ENCODE measurements at places on chromosomes 3 and 15.

DNA sequence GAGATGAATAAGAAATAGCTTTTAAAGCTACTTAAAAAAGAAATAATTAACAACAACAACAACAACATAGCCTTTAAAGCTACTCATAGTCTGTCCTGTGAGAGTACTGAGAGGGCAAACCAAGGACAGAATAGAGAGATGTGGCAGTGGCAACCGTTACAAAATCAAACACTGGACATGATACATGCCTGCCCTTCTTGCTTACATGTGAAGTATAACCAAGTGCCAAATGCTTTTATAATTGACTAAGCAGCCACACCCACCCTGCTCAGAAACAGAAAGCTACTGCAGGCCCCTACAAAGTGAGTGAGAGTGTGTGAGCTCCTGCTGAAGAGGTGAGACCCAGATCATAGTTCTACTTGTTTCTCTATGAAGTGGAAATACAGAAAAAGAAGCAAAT is 38.4 kb downstream of the NDUFB4 start:
- no peak for DNase-seq

DNA sequence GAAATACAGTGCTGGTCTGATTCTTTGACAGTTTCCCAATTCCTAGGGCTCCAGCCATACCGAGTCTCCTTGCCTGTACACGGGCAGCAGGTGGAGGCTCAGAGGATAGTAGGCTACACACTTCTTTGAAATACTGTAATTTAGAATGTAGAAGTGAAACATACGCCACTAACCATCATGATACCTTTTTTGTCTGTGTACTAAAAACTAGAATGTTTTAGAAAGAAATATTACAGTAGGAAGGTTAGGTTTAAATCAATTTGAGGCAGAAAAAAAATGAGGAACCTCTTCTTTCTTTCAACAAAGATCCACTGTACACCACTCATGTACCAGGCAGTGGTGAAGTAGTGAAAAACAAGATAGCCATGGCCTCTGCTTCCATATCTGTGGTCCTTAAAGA is 354.7 kb downstream of the MCTP2 start:
- DNase-seq = no peak

GRCh38 chr15:39094116-39094515 is 486.8 kb upstream of the THBS1 start:
- DNase-seq = no peak

- no peak for DNase-seq
These were observed 253.3 kb downstream of the TBC1D5 start for GRCh38 chr3:17489139-17489538.

- DNase-seq = peak; percentile 51
These were observed 50.4 kb downstream of the IL12A start for GRCh38 chr3:160038862-160039562.

GRCh38 chr15:100215843-100216169 is 126.0 kb downstream of the ADAMTS17 start:
- no peak for DNase-seq

- no peak for DNase-seq
These were observed 22.2 kb upstream of the FGD5 start for GRCh38 chr3:14796403-14797077.

DNA sequence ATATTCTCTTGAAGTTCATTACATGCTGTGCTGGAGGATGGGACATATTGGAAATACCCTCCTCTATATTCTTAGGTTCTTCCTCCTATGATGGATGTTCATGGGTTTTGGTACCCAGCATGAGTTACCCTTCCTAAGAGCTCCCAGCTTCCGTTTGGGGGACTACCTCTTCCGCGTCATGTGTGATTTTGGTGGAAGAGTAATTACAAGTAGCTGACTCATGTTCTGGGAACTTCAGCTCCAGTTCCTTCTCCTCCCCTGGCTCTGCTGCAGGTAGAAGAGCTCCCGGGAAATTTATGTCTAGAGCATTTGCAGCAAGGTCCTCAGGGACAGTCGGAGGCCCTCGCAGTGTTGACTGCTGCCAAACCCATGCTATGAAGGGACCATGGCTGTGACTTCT is 208.8 kb upstream of the IL12A start:
- DNase-seq = no peak

GRCh38 chr15:40040293-40040635 is 1.3 kb upstream of the SRP14 start:
- no peak for DNase-seq

GRCh38 chr3:23435318-23435717 is 232.2 kb downstream of the UBE2E2 start:
- no peak for DNase-seq

GRCh38 chr3:149452036-149452435 is 22.5 kb upstream of the TM4SF4 start:
- DNase-seq = no peak

DNA sequence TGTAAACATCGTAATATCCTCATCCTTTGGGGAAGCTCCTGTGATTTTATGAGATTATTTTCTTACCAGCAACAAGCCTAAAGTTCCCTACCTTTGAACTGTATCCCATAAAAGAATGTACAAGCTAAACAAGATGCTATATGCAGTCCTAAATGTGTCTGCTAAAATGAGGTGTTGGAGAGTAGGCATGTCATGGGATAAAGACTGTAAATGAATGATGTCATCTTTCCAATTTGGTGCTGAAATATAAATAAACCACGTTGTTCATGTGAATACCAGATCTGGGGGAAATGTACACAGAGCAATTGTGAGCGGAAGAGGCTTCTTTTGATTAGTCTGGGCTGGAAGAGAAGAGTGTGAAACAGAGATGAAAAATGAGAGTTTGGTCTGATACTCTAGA is 214.9 kb upstream of the WNT5A start:
- DNase-seq = no peak

GRCh38 chr3:168066882-168067281 is 28.8 kb downstream of the GOLIM4 start:
- no peak for DNase-seq

- no peak for DNase-seq
These were observed 114.5 kb upstream of the SPATA16 start for GRCh38 chr3:173255555-173255954.

DNA sequence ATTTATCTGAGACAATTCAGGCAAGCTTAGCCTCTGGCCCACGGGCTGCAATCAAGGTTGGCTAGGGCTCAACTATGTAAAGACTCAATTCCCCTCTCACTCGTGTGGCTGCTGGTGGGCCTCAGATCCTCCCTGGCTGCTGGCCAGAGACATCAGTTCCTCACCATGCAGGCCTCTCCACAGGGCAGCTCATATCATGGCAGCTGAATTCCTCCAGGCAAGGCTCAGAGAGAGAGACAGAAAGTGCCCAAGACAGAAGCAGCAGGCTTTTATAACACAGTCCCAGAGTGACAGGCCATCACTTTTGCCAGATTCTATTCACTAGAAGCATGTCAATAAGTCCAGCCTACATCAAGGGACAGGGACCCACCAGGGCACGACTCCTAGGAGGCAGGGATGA is 63.2 kb downstream of the XXYLT1 start:
- DNase-seq = no peak

GRCh38 chr3:189635339-189635738 is 4.2 kb downstream of the TP63 start:
- no peak for DNase-seq

- DNase-seq = no peak
These were observed 7.2 kb downstream of the MESP2 start for GRCh38 chr15:89783111-89783860.

DNA sequence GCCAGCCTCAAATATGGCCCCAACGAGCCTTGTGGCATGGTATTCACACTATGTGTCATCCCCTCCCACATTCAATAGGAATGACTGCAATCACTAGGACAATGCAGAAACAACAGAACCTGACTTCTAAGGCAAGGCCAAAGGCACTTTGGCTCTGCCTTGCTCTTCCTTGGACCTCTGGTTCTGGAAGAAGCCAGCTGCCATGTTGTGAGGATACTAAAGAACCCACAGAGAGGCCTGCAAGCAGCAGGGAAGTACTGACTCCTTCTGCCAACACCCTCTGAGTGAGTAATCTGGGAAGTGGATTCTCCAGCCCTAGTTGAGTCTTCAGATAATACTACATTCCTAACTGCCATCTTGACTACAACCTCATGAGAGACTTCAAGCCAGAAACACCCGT is 64.7 kb downstream of the ADAMTS9 start:
- no peak for DNase-seq

- no peak for DNase-seq
These were observed 409.8 kb downstream of the ROBO2 start for GRCh38 chr3:77449459-77450350.

DNA sequence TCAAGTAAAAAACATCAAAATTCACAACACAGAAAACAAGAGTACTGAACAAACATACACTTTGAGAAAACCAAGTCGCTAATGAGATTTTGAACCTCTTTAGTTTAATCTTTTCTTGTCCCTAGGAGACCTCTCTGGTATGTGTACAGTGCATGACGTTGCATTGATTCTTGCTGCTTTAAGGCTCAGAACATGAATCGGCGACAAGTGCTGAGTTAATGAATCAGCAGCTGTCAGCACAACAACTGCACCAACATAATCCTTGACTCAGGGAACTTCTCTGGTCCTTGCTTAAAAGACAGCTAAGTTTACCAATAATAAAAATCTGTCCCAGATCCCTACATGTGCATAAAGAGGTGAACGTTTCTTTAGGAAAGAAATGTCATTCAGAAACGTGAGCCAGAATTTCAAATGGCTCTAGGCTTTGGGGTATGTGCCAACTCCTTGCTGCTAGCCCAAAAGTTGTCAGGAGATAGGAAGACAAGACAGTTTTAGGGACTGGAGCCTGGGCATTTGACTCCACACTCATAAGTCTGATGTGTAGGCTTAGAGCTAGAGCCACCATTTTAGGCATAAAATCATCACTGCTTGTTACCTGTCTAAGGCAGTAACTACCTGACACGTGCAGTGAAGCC is 86.9 kb downstream of the IL5RA start:
- no peak for DNase-seq

GRCh38 chr3:30914696-30915095 is 20.2 kb upstream of the GADL1 start:
- no peak for DNase-seq

DNA sequence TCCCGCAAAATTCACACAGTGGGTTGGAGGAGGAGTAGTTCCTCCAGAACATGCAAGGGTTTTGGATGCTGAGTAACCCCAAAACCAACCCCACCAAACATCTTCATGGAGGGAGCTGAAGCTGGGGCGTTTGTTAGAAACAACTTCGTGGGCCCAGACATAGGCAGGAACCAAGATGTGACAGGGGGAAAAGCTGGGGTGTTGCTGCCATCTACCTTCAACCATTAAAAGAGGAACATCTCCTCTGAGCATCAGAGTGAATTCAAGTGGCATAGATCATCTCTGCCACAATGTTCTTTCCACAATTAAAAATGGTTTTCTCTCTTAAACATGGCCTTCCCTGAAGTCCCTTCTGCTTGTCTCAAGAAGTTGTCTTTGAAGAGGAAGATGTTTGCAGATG is 20.5 kb downstream of the SIDT1 start:
- no peak for DNase-seq

DNA sequence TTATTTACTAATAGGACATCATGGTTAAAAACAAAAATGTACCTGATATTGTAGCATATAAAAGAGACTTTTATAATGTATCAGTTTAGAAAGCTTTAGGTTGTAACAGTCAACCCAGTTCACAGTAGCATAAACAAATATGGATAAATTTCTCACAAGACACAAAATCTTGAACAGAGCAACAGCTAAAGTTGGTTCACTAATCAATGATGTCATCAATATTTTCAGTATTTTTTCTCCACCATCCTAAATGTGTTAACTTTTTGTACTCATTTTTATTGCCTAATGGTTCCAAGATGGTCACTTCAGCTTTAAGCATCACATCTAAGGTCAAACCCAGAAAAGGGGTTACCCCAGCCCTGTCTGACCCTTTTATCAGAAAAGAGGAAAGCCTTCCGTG is 21.2 kb upstream of the NRG4 start:
- DNase-seq = no peak

DNA sequence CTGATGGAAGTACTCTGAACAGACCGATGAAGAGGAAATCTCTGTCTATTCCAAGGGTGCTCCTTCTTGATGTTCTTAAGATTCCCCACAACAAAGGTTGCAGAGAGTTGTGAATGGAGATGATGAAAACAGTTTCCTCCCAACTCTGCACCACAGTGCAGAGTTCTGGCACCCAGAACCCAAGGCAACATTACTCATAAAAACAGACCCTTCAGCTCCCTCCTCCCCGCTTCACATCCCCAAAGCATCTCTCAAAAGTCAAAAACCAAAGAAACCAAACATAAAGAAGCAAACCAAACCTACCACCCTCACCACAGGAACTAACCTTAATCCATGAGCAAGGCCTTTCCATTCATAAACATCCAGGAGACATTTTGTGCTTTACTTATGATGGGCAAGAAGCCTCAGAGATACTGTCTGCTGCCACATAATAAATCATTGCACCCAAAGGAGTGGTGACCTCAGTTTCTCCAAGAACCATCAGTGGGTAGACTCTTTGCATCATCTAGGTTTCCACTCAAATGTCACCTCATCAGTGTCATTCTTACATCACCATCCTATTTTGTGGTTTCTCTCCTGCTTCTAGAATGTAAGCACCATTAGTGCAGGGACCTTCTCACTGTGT is 13.2 kb downstream of the PCOLCE2 start:
- DNase-seq = no peak

GRCh38 chr15:63488398-63488960 is 15.9 kb upstream of the USP3 start:
- no peak for DNase-seq

DNA sequence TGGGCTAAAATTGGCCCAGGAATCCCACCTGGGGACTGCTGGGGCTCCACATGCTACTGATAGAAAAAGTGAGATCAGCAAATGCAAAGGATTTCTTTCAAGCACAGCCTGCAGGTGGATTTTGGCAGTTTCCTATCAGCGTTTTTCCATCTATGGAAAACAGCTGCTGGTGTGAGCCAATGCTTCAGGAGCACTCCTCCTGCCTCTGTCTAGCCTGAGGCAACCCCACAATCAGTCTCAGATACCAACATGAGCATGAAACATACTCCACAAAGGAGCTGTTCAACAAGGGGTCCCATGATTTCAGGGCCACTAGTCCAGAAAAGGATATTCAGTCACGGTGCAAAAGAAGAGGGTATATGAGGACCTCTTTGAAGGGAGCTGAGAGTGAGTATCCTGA is 311.5 kb upstream of the THBS1 start:
- DNase-seq = peak; percentile 22

GRCh38 chr3:106167728-106168127 is 298.9 kb upstream of the CBLB start:
- no peak for DNase-seq

DNA sequence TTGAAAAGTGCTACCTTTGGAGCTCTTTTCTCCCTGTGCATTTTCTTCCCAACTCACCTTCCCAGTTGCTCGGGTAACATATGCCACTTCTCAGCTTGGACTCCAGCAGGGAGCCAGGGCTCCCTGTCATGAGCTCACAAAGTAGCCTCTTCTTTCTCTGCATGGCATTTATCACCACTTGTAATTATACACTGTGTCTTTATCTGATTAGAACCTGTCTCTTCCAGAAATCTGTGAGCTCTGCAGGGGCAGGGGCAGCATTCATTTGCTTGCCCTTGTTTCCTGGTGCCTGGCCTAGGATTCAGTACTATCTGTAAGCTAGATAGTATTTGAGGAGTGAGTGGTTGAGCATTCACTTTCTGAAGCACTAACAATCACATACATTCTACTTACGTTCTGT is 100.9 kb downstream of the CLSTN2 start:
- peak; percentile 60 for DNase-seq

GRCh38 chr3:143825513-143825912 is 22.8 kb downstream of the SLC9A9 start:
- DNase-seq = no peak

Measured in NCI-H2171 treated with DMSO at 0.1 percent for 48 hours (cell line).